ENCODE measurements at places on chromosomes 1 and 21.

- no peak for DNase-seq
Observed at GRCh38 chr1:18734001-18734400, 103.4 kb downstream of the PAX7 start.

DNA sequence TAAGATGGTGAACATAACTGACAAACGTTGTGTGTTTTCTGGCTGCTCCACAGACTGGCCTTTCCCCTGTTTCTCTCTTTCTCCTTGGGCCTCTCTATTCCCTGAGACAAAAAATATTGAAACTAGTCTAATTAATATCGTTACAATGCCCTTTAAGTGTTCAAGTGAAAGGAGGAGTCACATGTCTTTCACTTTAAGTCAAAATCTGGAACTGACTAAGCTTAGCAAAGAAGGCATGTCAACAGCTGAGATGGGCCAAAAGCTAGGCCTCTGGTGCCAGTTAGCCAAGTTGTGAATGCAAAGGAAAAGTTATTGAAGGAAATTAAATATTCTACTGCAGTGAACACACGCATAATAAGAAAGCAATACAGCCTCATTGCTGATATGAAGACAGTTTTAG lies 32.2 kb upstream of the FCRL3 start:
- DNase-seq, result no peak

- DNase-seq, result no peak
Observed at GRCh38 chr1:66778969-66779368, 22.1 kb downstream of the INSL5 start.

DNA sequence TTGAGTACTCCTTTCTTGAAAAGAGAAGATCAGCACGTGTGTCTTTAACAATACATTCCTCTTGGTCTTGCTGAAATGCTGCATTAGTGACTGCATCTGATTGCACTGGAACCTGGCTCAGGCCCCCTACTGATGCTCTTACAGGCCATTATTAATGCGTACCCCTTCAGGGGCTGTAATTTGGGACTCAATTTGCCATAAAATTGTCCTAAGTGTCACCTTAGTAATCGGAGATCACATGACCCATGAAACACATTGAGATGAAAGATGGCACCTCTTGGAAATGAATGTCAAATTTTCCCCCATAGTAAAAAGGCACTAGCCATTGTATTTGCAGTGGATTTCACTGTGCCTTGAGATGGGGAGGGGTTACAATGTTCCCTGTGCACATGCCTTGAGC lies 563.3 kb downstream of the KIF26B start:
- no peak for DNase-seq

GRCh38 chr1:177054542-177054941 lies 110.0 kb downstream of the ASTN1 start:
- no peak for DNase-seq

DNA sequence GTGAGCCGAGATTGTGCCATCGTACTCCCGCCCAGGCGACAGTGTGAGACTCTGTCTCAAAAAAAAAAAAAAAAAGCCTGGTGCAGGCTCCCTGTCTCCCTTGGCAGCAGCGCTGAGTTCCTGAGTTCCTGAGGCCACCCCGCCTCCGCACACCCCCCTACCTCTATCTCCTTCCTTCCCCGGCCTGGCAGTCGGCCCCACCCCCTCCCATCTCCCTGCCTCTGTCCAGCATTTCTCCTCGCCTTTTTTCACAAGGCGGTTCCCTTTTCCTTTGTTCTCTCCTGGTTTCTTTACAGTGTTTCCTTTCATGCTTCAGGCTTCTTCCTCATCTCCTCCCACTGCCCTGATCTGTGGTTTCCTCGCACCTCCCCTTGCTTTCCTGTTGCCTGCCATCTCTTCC lies 2.7 kb downstream of the RORC start:
- no peak for DNase-seq

GRCh38 chr1:114853584-114853983 lies 1.1 kb upstream of the SYCP1 start:
- no peak for DNase-seq

DNA sequence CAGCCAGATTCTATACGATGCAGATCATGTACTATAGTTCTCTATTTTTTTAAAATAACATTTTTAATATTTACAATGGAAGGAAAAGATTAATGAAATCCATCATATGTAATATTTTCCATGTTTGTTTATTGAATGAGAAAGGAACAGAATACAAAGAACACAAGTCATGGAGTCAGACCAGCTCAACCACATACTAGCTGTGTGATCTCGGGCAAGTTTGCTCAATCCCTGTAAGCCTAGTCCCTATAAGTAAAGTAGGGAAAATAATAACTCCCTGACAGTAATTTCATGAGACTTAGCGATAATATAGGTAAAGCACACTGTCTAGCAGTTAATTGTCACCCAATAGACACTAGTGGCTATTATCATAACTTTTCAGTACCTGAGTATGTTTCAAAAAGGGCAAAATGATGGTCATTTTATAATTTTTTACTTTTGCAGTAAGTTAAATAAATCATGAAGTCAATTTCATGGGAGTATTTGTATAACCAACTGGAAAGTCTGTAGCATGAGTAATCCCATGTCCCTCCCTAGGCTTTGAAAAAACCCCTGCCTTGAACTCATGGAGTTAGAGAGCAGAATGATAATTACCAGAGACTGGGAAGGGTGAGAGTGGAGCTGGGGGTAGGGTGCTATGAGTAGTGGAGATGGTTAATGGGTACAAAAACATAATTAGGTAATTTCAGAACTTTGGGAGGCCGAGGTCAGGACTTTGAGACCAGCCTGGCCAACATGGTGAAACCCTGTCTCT lies 37.0 kb upstream of the EPS15 start:
- no peak for DNase-seq

DNA sequence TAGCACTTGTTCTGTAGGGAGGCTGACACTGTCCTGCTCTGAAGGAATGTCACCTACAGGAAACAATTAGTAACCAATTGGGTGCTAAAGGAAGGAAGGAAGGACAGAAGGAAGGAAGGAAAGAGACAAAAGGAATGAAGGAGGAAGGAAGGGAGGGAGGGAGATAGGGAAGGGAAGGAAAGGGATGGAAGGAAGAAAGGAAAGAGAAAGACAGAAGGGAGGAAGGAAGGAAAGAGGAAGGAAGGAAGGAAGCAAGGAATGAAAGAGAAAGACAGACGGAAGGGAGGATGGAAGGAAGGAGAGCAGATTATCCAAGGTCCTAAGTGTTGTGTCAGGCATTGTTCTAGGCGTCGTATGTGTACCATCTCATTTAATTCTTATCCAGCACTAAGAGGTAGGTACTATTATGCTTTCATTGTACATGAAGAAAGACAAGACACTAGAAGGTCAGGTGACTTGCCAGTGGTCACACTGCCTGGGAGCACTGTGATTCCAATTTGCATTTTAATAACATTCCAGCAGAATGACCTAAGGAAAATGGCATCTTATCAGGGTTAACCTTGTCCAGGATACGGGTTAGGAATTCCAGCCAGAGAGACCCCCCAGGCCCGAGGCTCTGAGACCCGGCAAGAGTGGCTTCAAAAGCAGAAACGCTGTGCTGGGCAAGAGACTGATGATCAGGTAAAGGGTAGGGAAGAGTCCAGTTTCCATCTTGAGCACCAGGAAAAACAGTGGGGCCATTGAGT lies 29.6 kb downstream of the CLIC6 start:
- DNase-seq, result no peak

GRCh38 chr1:185157599-185158412 lies 839 bp downstream of the SWT1 start:
- peak; percentile 60 for DNase-seq

DNA sequence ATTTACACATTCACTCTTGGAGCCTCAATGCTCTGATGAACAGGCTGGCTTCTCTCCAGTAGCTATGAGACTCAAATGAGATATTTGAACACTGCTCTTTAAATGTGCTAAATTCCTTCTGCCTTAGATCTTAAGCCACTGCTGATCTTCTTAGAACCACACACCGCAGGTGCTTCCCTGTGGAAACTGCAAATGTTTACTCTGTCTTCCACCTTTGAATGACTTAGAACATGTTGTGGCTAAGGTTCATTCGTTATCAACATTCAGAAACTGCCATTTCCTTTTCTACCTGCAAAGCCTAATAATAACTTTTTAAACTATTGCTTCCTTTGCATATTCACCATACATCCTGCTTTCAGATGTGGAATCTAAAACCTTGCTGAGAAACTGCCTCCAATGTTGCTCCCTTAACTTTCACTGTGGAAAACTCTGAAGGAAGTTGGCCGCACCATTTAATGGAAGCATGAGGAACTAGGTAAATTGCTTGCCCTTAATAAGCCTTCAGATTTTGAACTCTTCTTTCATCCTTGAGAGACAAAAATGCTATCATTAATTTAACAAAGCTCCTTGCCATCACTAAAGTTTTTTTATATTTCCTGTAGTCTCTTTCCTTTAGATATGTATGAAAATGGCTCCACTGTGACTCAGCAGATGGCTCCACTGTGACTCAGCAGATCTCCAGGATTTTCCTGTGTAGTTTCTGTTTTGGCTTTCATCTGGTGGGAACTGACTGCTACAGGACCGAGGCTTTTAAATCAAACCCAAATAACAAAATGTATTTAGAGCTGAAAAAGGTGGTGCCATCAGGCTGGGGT lies 143.8 kb downstream of the TNFSF18 start:
- no peak for DNase-seq

- no peak for DNase-seq
Observed at GRCh38 chr1:98211271-98211845, 290.5 kb upstream of the DPYD start.

- DNase-seq, result no peak
Observed at GRCh38 chr1:167432780-167433179, 85.5 kb downstream of the CD247 start.

DNA sequence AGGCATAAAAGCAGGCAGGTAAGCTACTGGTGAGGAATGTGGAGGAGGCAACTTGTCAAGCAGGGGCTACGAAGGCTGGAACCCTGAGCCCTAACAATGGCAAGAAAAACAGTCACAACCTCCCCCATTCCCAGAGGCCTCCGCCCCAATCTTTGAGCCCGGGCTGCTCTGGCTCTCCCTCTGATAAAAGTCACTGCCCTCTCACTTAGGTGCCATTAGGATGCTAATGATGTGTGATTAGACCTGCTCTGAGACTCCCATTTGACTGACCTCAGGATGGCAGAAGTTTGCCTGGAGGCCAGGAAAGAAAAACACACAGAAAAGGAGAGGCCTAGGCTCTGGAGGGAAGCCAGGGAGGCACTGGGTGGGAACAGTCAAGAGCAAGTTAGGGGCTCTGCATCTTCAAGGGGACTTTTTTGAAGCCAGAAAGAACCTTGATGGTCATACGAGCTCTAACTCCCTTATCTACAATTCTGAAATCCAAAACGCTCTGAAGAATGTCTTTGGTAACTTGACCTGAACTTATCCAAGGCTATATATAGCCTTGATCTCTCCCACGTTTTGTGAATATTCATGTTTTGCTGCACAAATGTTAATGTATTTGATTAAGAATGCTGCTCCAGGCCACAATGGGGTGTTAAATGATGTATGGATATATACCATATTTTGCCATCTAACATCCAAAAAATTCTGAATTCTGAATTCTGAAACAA lies 98.9 kb downstream of the TRABD2B start:
- DNase-seq, result peak; percentile 14

DNA sequence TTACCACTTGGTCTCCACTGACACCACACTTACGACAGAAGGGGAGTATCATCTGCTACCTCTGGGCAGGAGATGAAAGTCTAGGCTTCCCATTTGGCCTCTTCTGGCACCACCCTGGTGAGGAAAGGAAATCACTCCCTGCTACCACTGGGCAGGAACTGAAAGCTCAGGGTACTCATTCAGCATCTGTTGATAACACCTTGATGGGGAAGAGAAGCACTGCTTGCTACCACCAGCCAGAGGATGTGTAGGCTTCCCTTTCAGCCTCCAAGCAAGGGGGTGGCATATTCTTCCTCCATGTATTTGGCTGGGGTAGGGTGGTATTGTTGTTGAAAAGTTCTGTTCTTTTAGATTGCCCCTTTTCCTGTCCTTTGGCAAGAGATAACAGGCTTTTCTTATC lies 115.0 kb downstream of the ACBD6 start:
- no peak for DNase-seq

GRCh38 chr1:16153999-16154673 lies 1.7 kb downstream of the EPHA2 start:
- DNase-seq, result no peak

DNA sequence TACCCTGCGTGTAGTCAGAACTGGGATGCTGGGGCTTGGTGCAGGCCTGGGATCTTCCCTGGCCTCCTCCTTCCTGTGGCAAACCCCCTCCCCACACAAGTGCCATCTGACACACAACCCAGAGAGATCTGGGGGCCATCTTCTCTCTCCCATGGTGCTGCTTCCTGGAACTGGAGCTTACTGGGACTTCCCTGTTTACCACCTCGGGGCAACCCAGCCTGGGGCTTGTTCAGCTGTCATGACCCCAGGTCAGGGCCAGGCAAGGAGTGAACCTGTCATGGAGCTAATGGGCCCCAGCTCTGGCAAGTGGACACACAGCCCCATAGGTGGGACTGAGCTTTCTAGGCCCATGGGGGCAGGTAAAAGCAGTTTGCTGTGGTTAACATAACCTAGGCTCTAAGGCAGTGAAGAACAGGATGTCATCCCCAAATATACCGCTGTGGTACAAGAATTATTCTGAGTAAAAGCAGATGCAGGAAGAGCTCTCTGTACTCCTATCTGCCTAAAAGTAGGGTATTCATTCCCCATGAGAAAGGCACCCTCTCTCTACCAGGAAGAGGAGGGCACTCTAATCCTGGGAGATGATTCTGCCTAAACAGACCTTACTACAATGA lies 2.4 kb downstream of the TRIM11 start:
- DNase-seq, result no peak
